Iris pigment epithelial cell (primary cell): ENCODE measurements at places on chromosomes 13 and 19.

GRCh38 chr19:31282346-31282745 lies 66.9 kb downstream of the TSHZ3 start:
- DNase-seq: no peak

GRCh38 chr13:31159306-31159705 lies 2.4 kb downstream of the HSPH1 start:
- no peak for DNase-seq

DNA sequence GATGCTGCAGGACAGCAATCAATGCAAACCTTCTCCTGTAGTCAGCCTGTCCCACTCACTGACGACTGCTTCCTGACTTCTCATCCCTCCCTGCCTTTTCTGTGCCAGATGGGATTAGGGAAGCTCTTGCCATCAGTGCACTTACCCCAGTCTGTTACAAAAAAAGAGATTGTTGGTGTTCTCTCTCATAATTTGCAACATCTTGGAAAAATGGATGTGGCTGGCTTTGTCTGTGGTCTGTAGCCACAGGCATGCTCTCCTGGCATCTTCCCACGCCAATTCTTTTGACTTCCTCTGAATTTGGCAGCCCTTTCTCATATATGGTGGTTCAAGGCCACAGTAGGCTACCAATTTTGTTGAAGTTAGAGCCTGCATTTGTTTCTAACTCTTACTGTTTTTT lies 11.6 kb upstream of the HTR2A start:
- peak; percentile 9 for DNase-seq

DNA sequence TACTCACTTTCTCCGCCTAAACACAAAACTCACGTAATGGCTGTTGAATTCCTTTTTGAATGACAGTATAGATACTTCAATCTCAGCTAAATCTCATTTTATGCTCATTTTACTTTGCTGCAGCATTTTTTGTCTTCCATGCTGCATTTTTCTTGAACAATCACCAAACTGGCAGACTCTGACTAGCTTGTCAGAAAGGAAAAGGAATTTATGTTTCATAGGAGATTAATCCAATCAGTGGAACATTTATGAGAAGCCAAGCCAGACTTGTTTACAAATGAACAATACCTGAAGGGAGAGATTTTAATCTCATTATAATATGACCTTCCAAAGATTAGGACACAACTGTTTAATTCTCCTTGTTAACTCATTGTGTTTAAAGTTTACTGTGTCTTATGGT lies 1044.3 kb downstream of the DIAPH3 start:
- no peak for DNase-seq

GRCh38 chr13:30440910-30441703 lies 18.8 kb downstream of the UBE2L5 start:
- DNase-seq: no peak

GRCh38 chr13:59303433-59303832 lies 860.3 kb downstream of the DIAPH3 start:
- DNase-seq: no peak

DNA sequence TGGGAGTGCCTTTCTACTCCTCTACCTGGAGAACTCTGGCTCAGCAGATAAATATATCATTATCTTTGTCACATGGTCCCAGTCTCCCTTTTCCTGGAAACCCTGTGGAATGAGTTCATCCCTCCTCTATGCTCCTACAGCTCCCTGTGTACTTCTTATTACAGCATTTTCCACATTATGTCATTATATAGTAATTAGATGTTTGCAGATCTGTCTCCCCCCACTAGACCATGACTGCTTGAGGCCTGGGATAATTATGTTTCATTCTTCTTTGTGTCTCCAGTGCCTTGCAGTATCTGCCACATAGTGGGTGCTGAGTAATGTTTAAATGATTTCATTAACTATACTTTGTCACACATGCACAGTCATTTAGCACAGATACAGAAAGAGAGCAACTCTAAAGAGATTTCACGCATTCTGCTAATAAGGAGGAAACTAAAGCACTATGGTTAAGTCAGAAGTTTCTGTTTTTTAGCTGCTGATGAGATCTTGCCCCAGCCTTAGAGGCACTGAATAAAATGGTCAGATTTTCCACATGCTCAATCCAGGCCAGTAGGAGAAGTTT lies 66.1 kb upstream of the DIAPH3 start:
- no peak for DNase-seq

DNA sequence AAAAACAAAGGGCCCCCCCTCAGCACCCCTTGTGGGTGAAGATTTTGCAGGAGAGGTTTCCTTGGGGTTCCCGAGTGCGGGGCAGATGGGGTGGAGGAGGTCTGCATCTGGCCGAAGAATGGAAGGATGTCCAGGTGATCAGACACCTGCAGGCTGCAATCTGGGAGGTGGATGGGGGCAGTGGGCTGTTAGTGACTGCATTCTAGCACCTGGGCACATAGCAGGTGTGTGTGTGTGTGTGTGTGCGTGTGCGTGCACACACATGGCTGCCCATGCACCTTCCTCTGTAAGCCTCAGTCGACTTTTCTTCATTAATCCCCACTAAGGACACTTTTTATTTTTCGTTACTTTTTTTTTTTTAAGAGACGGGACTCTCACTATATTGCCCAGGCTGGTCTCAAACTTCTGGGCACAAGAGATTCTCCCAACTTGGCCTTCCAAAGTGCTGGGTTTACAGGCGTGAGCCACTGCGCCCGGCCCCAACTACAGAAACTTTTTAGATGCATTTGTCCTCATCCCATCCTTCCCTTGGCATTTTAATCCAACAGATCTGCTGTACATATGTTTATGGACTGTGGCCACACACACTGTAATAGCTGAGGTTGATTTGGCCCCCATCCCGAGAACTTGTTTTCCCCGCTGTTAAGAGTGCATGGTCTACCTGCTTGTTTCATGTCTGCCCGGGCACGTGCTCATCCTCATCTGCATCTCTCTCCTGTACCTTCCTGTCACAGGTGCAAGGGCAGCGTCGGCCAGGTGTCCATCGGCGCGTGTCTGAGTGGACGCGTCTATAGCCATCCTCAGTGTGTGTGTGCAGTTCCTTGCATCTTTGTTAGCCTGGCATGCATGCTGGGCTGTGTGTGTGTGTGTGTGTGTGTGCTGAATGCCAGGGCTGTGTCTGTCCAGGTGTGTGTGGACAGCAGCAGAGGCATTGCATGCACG lies 731 bp downstream of the MAG start:
- no peak for DNase-seq

GRCh38 chr13:95356916-95357315 lies 55.7 kb upstream of the ABCC4 start:
- DNase-seq: no peak

- peak; percentile 99 for DNase-seq
These were observed 26.1 kb downstream of the GAS6 start for GRCh38 chr13:113837560-113838355.

DNA sequence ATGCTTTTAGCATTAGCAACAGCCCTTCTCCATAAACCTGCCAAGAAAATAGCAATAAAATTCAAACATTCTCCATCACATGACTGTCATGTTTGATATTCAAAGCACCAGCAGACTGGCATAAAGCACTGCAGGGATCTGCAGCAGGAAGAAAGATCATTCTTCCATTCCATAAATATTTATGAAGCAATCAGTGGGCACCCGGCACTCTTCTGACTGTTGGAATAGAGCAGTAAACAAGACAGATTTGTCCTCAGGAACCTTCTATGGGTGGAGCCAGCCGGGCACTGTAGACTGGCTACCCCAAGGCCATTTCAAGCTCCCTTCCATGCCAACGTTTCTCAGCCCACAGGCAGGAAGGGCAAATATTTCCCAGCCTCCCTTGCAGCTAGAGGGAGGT lies 25.5 kb downstream of the PLA2G4C start:
- no peak for DNase-seq

- no peak for DNase-seq
These were observed 150.5 kb upstream of the MIR17HG start for GRCh38 chr13:91196958-91197357.

- no peak for DNase-seq
These were observed 45.9 kb upstream of the TFDP1 start for GRCh38 chr13:113538689-113539058.

DNA sequence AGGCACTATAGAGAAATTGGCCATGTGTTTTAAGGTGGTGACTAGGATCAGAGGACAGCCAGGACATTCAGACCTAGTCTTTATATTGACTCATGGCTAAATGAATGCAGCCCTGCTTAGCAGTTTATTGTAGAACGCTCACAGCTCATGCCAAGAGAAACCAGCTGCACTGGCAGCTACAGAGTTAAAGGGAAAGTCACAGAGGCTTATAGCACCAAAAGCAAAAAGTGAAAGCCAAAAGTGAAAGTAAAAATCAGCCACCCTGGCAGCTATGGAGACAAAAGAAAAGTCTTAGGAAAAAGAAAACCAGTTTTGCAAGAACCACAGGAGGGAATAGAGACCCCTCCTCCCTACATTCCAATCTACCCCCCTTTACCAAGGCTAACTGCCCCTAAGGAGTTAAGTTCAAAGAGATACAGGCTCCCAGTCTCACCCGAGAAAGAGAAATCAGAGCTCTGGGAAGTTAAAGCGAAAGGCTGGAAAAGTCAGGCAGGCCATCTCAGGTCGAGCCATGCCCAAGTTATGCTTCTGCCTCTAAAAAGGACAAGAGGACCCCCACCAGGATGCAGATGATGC lies 99.0 kb downstream of the ZNF429 start:
- peak; percentile 62 for DNase-seq

DNA sequence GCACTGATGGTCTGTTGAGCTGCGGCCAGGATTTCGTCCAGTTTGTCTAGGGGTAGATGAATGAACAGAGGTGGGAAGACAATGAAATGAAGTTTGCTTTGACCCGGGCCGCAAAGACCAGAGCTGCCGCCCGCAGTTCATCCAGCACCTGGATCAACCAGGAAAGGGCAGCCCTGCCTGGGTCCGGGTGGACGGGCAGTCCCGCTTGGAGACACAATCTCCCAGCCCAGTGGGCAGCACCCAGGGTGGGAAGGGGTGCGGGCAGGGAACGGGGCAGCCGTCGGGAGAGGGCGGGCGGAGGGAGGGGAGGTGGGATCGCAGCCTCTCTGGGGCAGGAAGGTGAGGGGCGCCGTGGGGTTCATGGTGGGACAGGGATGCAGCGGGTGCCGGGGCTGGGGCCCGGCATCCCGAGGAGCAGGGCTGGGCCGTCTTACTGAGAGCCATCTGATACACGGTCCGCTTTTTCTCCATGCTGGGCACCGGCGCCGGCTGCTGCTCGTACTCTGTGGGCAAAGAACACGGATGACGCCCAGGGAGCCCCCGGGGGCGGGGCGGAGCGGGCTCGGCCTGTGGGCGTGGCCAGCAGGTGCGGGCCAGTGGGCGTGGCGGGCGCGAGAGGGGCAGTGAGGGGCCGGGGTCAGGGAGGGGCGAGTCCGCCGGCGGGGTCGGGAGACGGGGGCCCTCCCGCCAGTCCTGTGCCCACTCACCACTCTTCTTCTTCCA lies 33.1 kb downstream of the SHANK1 start:
- DNase-seq: no peak
